Natural killer cell treated with Interleukin-12 subunit alpha and Interleukin-12 subunit beta and Interleukin-15 and Interleukin-18, amount 100 ng/mL, for 72 hours (primary cell): ENCODE measurements at places on chromosomes 7 and 10. TPM values are rescaled to one million over a fixed set of nuclear protein-coding genes. Genes with fewer than 3 reads are reported as not detected.

OR2A5 gene
- total RNA-seq = not detected

ARHGEF35 gene
- not detected for total RNA-seq

PRLHR gene
- not detected for total RNA-seq

LEP gene
- total RNA-seq = not detected

PLXDC2 gene
- 14.0 TPM for total RNA-seq

CYP3A7 gene
- total RNA-seq = not detected

GNGT1 gene
- total RNA-seq = not detected

AGR3 gene
- not detected for total RNA-seq

GRCh38 chr10:75426880-75427279 lies 4.5 kb upstream of the LRMDA start:
- H3K4me1 ChIP-seq = no peaks in the 10 kb centered on the region
- H3K27me3 ChIP-seq = peaks cover 9% of the 10 kb centered on the region
- no peak for DNase-seq
- no peaks in the 10 kb centered on the region for H3K36me3 ChIP-seq
- no peak overlapping the region for H3K4me3 ChIP-seq

DNA sequence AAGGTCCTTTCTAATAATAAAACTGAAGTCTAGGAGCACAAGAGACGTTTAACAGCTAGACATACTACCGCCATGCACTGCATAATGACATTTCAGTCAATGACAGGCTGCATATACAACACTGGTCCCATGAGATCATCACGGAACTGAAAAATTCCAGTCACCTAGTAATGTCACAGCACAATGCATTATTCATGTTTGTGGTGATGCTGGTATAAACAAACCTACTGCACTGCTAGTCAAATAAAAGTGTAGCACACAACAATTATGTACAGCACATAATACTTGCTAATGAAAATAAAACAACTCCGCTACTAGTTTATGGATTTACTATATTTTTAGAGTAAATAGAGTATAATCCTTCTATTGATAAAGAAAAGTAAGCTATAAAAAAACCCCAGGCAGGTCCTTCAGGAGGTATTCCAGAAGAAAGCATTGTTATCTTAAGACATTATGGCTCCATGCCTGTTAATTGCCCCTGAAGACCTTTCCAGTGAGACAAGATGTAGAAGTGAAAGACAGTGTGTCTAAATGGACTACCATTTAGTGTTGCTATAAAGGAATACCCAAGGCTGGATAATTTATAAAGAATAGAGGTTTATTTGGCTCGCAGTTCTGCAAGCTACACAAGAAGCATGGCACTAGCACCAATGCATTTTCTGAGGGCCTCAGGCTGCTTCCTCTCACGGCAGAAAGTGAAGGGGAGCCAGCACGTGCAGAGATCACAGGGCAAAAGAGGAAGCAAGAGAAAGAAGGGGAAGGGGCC lies 47.1 kb downstream of the HIBADH start:
- H3K27ac ChIP-seq = no peak overlapping the region
- no peaks in the 10 kb centered on the region for H3K4me1 ChIP-seq
- H3K36me3 ChIP-seq = peaks cover 23% of the 10 kb centered on the region
- no peak for DNase-seq

GRCh38 chr10:96721207-96721572 lies 876 bp upstream of the PIK3AP1 start:
- peaks cover 46% of the 10 kb centered on the region for H3K4me1 ChIP-seq
- H3K27ac ChIP-seq = peak overlapping the region; percentile 97
- no peak for DNase-seq
- H3K36me3 ChIP-seq = peaks cover 28% of the 10 kb centered on the region

GRCh38 chr10:113971349-113971973 lies 72.2 kb upstream of the ADRB1 start:
- H3K4me3 ChIP-seq = no peak overlapping the region
- H3K27me3 ChIP-seq = peaks cover 10% of the 10 kb centered on the region
- H3K4me1 ChIP-seq = no peaks in the 10 kb centered on the region
- no peaks in the 10 kb centered on the region for H3K36me3 ChIP-seq
- H3K27ac ChIP-seq = no peak overlapping the region

DNA sequence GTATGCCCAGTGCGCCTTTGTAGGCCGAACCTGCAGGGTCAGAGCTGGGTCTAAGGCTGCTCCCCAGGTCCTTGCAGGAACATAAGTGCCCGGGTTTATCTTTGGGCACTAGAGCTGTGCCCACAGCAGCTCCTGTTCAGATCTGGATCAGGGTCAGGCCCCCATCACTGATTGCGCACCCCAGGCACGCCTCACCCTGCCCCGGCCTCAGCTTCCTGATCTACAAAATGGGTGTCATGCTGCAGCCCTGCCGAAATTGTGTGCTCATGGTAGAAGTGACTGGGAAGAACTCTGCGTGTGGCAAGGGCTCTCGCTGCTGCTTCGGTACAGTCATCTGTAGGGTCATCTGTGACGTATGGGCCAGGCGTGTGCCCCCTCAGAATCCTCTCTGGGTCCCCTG lies 100.7 kb downstream of the GRK5 start:
- peaks cover 77% of the 10 kb centered on the region for H3K4me1 ChIP-seq
- peaks cover 15% of the 10 kb centered on the region for H3K27me3 ChIP-seq
- H3K36me3 ChIP-seq = peaks cover 11% of the 10 kb centered on the region
- H3K4me3 ChIP-seq = no peak overlapping the region
- H3K27ac ChIP-seq = no peak overlapping the region

GRCh38 chr10:11746883-11747539 lies 4.8 kb downstream of the ECHDC3 start:
- peaks cover 3% of the 10 kb centered on the region for H3K4me1 ChIP-seq
- H3K27ac ChIP-seq = no peak overlapping the region
- no peaks in the 10 kb centered on the region for H3K27me3 ChIP-seq
- DNase-seq = no peak

DNA sequence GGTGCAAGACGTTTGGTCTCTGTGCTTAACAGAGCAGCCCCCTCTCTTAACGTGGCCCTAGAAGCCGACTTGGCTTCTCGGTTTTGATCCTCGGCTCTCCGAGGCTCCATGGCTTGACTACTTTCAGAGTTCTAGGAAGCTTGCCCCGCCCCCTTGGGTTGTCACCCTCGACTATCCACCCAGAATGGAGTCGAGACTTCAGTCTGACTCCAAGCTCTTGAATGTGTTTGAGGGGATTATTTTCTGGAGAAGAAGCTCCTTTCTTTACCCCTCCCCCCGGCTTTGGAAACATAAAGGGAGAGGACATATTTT lies 448 bp downstream of the SEC24C start:
- peak overlapping the region; percentile 98 for H3K27ac ChIP-seq
- H3K27me3 ChIP-seq = no peaks in the 10 kb centered on the region
- H3K4me3 ChIP-seq = peak overlapping the region; percentile 98
- peaks cover 32% of the 10 kb centered on the region for H3K4me1 ChIP-seq
- DNase-seq = peak; percentile 68
- H3K36me3 ChIP-seq = peaks cover 6% of the 10 kb centered on the region

- no peak for DNase-seq
- no peak overlapping the region for H3K27ac ChIP-seq
- H3K36me3 ChIP-seq = peaks cover 6% of the 10 kb centered on the region
- peak overlapping the region; percentile 5 for H3K4me3 ChIP-seq
- peaks cover 26% of the 10 kb centered on the region for H3K4me1 ChIP-seq
Observed at GRCh38 chr7:2096692-2097387, 135.9 kb downstream of the MAD1L1 start.

DNA sequence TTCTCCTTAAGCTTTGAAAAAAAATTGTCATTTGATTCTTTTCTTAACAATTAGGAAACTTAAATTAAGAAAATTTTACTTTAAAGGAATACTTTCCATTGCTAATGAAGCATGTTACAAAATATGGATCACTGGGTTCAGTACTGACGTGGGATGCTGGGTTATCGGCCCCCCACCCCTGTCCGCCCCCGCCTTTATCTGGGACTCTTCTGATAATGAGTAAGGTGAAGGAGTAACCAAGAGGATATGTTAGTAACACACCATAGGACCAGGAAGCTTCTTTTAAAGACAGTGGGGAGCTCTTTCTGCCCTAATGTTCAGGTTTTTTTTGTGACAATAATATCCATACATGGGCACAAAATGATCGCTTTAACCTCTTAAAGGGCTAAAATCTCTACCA lies 29.7 kb downstream of the BEND7 start:
- DNase-seq = no peak
- H3K36me3 ChIP-seq = no peaks in the 10 kb centered on the region
- no peak overlapping the region for H3K4me3 ChIP-seq
- peaks cover 19% of the 10 kb centered on the region for H3K27me3 ChIP-seq
- no peak overlapping the region for H3K27ac ChIP-seq

DNA sequence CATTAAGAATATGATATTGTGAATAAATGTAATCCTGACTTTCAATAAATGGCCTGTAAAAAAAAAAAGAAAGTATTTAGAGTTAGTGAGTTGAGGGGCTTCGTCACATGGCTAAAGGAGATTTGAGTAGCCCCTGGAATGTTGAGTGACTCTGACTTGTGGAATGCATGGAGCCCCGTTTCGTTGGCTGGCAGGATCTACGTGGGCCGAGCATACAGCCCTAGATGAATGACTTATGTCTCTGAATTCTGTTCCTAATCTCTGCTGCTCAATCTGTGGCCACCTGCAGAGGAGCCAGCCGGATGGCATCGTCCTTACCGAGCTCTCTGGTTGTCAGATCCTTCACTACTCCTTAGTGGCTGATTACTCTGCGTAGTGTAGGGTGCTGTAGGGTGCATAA lies 155.7 kb downstream of the MGMT start:
- peaks cover 22% of the 10 kb centered on the region for H3K4me1 ChIP-seq
- H3K36me3 ChIP-seq = no peaks in the 10 kb centered on the region
- no peak for DNase-seq
- H3K27me3 ChIP-seq = no peaks in the 10 kb centered on the region

GRCh38 chr7:45404622-45405021 lies 169.5 kb upstream of the ADCY1 start:
- peaks cover 5% of the 10 kb centered on the region for H3K36me3 ChIP-seq
- H3K4me1 ChIP-seq = peaks cover 17% of the 10 kb centered on the region
- peaks cover 22% of the 10 kb centered on the region for H3K27me3 ChIP-seq
- H3K27ac ChIP-seq = no peak overlapping the region
- H3K4me3 ChIP-seq = no peak overlapping the region

DNA sequence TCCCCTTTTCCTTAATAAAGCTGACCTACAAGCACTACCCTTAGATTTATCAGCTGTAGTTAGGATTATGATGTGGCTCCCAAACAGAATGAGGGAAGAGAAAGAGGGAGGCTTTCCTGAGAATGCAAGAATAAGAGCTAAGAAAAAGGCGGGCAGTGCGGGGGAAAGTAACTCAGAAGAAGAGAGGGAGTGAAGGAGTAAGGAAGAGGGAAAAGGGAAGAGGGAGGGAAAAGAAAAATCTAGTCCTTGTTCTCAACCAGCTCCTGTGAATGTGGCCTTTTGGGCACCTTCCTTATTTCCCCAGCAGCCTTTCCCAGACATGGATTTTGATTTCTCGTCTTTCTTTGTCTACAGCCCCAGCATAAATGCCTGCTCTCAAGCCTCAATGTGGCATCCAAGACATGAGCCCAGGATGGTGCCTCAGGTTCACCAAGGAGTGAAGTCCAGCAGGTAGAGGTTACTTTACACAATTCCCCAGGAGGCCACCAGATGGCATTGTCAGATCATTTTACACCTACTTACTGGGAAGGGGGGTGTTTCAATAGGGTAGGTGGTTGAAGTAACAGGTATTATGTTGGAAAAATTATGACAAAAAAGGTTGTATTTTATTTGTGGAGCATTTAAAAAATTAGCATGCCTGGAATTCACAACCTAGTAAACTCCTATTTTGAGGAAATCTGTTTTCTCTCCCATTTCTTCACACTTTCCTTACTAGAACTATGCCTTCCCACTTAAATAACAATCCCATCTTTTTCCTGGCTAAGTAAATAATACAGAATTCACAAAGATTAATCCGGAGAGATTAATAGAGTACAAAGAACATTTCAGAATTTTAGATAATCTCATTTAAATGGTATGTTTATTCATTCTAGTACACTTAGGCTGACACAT lies 106.5 kb downstream of the HTR7 start:
- H3K4me3 ChIP-seq = no peak overlapping the region
- H3K27ac ChIP-seq = no peak overlapping the region
- no peaks in the 10 kb centered on the region for H3K36me3 ChIP-seq
- DNase-seq = no peak
- H3K27me3 ChIP-seq = peaks cover 10% of the 10 kb centered on the region
- no peaks in the 10 kb centered on the region for H3K4me1 ChIP-seq
